HFFc6 (cell line): ENCODE measurements at places on chromosomes 1 and 21.

GRCh38 chr1:19785660-19786059 lies 14.1 kb downstream of the TMCO4 start:
- no peak for DNase-seq

DNA sequence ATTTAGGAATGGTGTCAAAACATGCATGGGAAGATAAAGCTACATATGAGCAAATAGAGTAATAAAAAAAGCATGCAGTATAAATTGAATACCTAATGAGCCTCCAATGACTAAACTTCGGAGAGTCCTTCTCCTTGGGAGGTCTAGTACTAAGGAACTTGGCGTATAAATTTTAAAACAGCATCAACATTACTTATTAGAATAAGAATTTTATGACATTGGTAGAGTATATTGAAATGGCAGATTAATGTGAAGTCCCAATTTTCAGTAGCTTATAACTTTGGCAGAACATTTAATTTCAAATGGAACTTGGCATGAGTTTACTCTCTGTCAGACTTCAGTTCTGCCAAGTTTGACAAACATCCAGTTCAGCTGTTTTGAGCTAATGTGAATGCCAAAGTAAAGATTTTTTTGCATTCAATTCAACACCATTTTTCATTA lies 104.7 kb upstream of the RGS18 start:
- DNase-seq, result no peak

DNA sequence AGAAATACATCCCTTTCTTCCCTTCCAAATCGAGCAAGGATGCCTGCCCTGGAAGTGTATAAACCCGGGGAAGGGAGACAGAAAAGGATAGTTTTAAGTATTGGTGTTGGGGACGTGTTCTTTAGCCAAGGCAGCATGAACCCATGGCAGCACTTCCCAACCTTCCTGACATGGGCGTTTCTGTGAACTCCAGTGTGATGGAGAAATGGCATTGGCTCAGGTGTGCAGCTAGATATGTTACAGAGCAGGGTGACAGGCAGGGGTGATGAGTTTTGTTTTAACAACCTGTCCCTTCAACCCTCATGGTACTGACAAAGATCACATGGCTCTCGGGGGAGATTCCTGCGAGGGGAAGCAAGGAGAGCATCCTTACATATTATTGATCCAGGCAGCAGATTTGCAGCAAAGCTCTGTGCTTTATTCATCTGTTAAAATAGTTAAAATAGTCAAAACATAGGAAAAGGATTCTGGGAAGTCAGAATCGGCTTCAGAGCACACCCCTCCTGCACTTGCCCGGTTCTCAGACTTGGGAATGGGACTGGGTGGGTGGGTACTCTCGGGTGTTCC lies 4.0 kb downstream of the MX1 start:
- DNase-seq, result no peak

GRCh38 chr1:175866776-175867175 lies 123.4 kb upstream of the TNR start:
- DNase-seq, result no peak

DNA sequence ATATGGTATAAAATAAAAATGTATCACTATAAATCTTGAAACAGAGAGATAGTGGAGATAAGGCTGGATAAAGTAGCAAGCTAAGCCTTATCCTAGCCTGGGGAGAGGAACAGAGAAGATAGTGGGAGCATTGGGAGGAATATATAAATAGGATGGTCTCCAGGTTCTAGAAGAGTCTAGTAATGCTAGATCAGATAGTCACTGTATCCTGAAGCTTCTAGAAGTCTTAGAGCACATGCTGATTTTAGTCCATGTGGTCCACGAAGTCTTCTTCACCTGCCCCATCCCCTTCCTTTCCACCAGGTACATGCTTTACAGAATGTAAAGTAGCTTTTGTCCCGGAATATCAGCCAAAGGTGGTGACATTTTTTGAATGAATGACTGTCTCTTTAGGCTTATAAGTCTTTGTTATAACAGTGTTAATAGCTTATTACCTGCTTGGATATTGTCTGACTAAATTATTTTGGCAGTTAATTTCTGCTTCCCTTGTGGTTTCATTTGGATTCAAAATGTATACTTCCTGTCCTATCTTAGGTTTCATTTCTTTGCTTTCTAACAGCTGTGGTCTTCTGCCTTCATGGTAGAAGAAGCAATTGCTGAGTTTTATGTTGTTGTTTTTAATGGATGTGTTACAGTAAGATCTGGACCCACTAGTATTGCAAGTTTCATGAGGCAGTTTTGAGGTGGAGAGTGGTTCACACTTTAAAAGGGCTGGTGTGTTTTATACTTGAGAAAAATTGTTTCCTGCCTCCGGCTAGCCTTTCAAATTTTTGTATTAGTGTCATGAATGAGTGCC lies 5.9 kb downstream of the SMG7 start:
- DNase-seq, result no peak

- no peak for DNase-seq
Observed at GRCh38 chr1:200473698-200474371, 64.0 kb upstream of the ZNF281 start.

DNA sequence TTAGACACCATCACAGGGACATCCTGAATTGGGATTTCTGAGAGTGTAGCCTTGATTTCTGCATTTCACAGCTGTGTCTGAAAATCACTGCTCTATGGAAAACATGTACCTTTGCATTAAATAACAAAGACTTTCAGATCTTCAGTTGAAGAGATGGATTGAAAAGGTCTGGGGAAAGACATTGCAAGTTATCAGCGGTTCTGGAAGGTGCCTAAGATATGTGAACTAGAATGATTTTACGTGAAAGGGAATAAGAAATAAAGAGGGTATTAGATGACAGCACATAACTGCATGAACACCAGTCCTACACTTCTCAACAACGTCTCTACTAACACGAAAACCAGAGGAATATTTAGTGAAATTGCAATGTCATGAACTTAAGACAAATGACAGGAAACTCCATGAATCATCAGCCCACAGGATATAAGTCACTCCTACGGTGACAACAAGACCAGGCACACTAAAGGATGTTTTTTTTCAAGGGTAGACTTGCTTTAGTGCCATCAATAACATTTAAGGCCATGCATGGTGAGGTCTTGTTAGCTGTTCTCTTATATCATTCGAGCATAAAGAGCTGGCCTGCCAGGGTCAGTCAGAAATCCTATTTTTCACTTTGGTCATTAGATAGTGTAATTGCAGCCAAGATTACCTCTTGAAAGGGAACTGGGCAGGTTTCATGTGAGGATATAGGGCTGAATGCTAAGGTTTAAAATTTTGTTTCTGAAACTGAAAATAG lies 283.1 kb downstream of the GRIK1 start:
- DNase-seq, result peak; percentile 25

GRCh38 chr1:118100686-118101514 lies 84.1 kb downstream of the SPAG17 start:
- DNase-seq, result no peak

DNA sequence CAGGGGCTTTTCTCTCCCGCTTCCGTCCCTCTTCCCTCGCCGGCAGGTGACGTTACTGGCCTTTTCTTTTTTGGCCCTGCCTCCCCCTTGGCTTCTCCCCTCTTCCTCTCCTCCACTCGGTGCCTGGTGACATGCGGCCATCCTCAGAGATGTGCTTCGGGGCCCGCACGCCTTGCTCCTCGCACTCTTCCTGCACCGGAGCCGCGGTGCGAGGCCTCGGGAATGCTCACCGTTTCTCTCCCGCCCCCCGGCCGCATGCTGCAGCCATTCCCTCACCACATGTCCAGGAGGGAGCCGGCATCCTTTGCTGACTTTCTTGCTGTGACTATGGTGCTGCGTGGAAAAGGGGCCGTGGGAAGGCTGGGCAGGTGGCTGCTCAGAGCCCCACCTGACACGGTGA lies 39.3 kb downstream of the PDE9A start:
- DNase-seq, result no peak

DNA sequence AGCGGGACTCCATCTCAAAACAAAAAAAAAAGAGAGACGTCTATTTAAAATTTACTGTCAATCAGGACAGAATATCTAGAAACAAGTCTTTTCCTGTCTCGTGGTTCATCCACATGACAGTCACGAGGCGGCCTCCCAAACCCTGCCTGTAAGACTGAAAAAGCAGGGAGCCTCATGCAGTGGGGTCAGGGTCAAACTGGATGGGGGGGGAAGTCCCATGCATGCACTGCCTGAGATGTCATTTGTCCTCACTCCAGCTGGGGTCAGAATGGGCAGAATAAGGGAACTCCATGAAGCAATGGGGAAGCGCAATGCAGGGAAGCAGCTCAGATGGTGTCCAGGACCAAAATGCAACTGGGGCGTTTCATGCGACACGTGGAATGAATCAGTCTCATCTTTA lies 85.5 kb downstream of the PIK3CD start:
- no peak for DNase-seq

- DNase-seq, result no peak
Observed at GRCh38 chr21:14862794-14863720, 201.7 kb downstream of the NRIP1 start.

GRCh38 chr1:152188673-152189591 lies 29.9 kb upstream of the RPTN start:
- peak; percentile 39 for DNase-seq

DNA sequence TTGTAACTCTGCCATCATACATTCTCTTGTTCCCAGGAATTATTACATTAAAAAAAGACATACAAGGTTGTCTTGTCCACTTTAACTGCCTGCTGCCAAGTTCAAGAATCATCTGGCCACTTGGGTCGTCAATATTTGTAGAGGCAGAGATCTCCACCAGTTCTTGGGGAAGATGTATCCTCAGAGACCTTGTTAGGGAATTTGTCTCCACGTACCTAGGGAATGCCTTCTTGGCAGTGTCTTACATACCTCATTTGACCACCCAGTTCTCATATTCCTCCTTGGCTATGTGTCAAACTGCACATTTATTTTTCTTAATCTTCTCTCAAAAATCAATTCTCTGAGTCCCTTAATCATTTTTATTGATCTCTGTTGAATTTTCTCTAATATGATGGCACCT lies 266.0 kb downstream of the SPATA17 start:
- no peak for DNase-seq

- DNase-seq, result no peak
Observed at GRCh38 chr1:154813846-154814505, 56.1 kb downstream of the KCNN3 start.

DNA sequence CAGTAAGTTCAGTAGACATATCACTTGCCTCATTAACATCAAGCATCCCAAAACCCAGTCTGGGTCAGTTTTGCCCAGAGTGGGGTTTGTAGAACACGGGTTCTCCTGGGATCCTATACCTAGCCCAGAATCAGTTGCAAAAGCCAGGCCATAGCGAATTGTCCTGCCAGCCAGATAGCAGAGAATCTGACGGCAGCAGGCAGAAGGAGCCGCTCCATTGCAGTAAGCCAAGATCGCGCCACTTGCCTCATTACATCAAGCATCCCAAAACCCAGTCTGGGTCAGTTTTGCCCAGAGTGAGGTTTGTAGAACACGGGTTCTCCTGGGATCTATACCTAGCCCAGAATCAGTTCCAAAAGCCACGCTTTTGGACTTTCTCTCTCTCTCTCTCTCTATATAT lies 19.1 kb downstream of the NDUFS5 start:
- no peak for DNase-seq

DNA sequence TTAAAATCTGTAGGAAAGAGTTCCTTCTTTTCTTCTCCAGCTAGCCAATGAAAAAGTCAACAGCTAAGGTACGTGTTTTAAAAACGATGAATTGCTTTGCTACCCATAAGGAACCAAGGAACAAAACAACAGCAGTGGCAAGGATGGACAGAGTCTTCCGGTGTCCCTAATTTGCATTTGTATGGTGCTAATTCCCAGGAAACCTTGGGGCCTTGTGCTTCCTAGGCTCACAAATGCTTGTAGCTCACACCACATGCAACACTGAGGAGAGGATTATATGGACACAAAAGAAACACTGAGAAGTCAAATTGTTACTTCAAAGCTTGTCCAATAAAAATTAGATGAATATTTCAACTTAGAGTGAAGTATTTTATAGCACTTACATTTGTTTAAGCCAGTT lies 1.8 kb upstream of the PGBD5 start:
- no peak for DNase-seq

DNA sequence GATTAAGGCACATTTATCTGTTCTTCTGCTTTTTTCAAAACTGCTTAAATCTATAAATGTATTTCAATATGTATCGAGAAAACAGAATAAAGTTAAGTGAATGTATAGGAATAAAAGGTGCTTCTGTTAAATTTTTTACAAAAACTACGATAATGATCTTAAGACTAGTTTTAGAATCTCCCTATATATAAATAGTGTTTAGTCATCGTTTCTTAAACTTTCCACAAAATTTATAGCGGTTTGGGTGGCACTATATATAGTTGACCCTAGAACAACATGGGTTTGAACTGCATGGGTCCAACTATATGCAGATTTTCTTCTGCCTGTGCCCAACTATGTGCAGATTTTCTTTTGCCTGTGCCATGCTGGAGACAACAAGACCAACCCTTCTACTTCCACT lies 125.7 kb downstream of the CRB1 start:
- DNase-seq, result no peak

GRCh38 chr1:243850202-243850451 lies at the start of gene AKT3:
Gene AKT3 (minus strand): TSS chr1:243850243. CDS start chr1:243843170, 7,073 bp downstream.
- peak; percentile 79 for DNase-seq

- no peak for DNase-seq
Observed at GRCh38 chr1:154856049-154856448, 14.0 kb downstream of the KCNN3 start.
